Activated naive CD4-positive, alpha-beta T cell treated with anti-CD3 and anti-CD28 coated beads, Interleukin-2, amount 50 U/mL, for 72 hours (primary cell): ENCODE measurements at places on chromosomes 1 and 21. TPM values are rescaled to one million over a fixed set of nuclear protein-coding genes. Genes with fewer than 3 reads are reported as not detected.

DNA sequence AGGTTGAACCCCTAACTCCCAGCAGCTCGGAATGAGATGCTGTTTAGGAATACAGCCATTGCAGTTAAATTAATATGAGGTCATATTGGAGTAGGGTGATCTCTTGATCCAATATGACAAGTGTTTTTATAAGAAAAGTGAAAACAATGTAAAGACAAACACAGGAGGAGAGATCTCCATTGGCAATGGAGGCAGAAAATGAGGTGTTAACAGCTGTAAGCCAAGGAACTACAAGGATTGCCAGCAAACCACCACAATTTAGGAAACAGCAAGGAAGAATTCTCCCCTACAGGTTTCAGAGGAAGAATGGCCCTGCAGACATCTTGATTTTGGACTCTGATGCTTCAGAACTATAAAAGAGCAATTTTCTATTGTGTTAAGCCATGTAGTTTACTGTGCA lies 774.3 kb downstream of the MRPL39 start:
- no peak for DNase-seq

The GBP5 gene
- 86.8 TPM for total RNA-seq

DNA sequence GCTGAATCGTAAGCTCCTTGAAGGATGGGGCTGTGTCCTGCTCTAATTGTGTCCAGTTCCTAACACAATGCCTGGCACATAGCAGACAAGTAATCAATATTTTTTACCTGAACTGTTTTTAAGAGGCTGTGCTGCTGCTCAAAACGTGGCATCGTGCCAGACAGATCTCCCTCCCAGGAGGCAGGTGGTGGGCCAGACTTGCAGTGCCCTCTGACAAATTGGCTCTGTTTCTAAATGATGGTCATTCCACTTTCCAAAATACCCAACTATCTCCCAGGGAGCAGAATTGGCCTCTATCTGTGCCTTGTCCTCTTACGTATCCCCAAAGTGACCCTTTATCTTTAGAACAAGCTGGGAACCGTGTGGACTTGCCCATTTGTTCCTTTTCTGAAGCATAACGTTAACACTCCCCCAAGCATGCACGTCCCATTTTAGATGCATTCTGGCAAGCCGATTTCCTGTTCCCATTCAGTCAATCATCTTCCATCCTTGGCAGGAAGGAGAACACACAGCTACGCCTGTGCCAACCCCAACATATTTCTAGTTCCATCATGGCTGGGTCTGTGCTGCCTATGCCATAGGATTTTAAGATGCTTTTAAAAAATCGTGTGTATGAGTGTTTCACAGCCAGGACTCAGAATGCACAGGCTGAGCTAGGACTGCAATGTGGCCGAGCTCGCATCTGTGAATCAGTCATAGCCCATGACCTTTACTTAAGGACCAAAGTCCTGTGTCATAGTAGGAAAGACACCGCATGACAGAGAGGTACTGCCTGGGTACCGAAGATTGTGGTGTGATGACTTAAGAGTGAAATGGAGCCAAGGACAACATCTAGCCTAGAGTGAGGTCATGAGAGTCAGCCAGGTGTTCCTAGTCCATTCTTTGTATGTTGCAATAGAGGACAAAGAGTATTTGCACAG lies 408.6 kb downstream of the PRDM2 start:
- DNase-seq: no peak

DNA sequence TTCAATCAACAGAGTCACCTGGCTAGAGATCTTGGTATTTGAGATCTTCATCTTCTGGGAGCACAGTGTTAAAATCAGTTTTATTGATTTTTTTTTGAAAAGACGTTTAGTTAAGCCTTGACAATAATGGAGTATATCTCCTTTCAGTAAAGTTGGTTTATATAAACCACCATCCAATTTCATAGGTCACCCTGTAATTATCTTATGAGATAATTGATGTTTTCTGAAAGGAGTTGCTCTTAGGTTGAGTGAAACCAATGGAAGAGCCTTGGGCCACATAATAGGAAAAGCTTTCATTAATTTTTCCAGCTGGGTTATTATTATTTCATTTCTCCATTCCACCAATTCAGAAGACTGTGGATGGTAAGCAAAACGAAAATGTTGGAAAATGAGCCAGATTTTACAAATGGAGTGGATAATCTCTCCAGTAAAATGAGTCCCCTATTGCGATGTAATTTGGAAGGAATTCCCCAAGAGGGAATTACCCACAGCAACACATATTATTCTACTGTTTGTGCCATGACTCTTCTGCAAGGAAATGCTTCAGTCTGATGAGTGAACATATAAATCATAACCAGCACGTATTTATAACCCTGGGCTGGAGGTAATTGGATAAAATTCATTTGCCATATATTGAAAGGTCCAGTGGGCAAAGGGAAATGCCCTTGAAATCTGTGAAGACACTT lies 46.2 kb upstream of the TINAGL1 start:
- no peak for DNase-seq

DNA sequence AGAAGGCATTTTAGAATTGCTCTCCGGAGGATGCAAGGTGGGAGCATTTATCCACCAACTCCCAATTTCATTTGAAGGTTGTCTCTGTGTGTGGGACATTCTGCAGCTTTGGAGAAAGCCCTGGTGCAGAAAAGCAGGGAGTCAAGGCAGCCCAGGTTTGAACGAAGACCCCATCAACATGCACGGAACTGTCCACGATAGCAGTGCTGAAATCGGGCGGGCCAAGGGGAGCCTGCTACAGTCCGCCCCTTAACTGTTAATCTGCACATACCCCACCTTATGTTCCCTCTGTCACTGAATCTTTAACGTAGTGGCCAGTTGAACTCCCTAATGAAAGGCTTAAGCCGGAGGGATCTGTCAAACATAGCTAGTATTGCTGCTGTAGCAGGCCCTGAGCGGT lies 68.8 kb upstream of the C1orf174 start:
- DNase-seq: no peak

DNA sequence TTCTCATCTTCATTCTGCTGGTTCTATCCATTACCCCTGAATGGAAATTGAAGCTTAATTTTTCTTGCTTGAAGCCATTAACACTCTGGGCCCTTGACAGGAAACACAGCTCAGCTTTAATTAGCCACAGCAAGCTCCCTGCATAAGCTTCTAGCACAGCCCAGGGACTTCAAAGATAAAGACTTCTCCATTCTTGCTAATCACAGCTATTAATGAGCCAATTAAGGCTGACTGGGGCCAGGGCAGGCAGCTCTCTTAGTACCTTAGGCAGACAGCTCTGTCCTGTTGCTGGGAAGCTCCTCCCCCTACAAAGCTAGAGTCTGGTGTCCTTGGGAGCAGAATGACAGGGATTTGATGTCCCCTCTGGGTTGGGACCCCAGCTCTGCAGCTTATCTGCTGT lies 27.9 kb upstream of the TRABD2B start:
- no peak for DNase-seq

DNA sequence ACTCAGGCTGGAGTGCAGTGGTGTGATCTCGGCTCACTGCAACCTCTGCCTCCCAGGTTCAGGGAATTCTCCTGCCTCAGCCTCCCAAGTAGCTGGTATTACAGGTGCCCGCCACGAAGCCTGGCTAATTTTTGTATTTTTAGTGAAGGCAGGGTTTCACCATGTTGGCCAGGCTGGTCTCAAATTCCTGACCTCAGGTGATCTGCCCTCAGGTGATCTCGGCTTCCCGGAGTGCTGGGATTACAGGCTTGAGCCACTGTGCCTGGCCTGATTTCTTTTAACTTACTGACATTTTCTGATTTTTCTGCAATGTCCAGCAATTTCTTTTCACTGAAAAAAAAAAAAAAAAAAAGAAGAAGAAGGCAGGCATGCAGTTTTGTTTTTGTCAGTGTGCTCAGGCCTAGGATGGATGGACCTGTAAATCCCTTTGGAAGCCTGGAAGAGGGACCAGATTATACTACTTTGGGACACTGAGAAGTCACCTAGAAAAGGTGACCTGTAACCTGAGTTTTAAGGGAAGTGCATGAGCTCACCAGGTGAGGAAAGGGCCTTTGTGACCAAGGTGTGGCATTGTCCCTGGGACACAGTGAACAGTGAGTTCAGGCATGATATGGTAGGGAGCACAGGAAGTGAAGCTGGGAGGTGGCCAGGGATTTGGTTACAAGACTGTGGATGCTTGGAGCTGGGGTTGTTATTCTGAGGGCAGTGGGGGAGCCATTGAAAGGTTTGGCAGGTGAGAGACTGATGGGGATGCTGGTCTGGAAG lies 2.7 kb upstream of the TMEM61 start:
- no peak for DNase-seq

DNA sequence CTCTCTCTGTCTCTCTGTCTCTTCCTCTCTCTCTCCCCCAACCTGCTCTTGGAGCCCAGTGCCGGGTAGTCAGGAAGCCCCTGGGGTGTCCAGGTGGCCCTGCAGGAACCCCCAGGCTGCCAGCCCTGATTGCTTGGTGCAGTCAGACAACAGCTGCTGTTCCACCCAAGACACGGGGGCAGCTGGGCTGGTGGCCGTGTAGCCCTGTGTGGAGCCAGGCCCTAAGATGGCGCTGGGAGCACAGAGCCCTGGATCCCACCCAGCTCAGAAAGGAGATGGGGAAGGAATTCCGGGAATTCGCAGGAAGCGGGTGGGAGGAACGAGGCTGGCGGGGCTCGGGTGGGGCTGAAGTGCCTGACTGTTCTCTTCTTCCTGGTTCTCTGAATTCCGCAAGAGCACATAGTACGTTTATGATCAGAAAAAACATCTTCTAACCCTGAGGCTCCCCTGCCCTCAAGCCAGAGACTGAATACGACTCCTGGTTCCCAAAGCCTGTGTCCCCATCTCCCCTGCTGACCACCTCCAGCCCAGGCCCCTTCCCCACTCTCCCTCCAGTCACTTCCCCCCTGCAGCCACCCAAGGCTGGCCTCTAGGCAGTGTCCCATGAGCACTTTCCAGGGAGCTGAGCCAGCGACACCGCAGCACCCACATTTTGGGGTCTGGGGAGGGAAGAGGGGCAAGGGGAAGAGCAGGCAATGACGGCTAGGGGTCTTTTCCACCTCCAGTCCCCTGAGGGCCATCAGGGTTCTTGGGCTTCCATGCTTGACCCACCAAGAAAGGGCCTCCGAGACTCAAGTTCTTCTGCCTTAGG lies 55.0 kb downstream of the WNT9A start:
- DNase-seq: no peak

DNA sequence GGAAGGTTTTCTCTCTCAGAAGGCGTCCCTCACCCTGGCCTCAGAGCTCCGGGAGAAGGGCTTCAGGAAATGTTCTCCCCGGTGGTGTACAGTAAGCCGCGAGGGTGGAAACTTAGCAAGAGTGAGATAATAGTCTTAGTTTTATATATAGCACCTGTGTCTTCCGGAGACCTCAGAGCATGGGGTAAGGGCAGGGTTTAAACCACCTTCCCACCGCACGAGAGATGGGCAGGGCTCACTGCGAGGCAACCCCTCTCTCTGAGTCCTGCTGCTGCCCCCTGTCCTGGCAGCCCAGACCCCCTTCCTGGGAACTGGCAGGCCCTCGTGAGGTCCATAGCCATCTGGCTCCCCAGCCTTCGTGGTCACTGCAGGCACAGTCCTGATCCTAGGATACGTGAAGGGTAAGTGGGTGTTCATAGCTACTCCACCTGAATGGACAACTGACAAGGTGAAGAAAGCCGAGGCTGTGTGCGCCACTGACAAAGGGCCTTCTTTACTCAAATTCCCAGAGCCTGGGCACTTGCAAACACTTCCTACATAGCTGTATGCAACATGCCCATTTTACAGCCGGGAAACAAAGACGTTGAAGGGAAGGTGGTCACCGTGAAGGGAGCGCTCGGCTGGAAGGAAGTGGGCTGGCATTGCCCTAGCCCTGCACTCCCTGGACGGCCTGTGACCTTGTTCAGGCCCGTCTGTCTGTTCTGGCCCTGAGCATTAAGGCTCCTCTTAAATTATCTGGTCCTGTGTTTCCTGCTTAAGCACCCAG lies 26.9 kb downstream of the ITPKB start:
- DNase-seq: peak; percentile 61

DNA sequence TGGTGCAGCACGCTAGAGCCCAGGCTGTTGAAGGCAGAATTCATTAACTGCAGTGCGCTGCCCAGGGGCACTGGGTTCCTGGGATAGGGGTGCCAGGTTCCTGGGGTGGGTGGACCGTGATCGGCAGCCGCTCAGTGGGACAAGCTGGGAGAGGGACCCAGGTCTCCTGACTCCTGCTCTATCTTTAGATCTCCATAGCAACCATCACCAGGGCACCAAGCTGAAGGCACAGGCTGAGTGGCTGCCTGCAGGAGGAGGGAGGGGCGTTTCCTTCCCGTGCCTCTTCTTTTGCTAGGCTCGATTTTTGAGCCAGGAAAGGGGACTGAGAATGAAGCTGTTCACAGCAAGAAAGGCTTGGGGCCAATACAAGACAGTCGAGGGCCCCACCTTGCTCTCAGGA lies 20.9 kb upstream of the CDCP2 start:
- no peak for DNase-seq

DNA sequence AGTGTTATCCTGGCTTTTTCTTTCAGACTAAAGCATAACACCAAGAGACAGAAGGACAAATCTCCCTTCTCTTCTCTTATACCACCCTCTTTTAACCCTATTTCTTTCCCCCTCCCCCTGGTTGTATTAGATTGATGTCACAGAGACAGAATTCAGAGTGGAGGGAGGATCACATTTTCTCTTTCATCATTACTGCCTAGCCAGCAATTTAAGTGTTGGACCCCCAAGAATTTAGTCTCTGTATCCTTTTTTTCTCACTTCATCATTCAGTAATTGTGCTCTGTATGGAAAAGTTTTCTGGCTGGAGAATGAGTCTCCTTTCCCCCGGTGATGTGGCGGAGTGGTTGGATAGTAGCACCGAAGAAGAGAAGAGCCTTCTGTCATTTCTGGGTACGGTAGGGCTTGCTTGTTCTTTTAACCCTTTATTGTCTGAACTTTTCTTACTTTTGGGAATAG lies 124.8 kb downstream of the CLEC20A start:
- DNase-seq: no peak

The LYPLAL1 gene
- total RNA-seq: 24.3 TPM

GRCh38 chr1:21314743-21315396 lies 24.6 kb upstream of the ECE1 start:
- DNase-seq: no peak

GRCh38 chr1:150706091-150706490 lies 9.1 kb upstream of the GOLPH3L start:
- no peak for DNase-seq

The WNT2B gene
- 0.16 TPM for total RNA-seq

The PGLYRP3 gene
- not detected for total RNA-seq

- DNase-seq: peak; percentile 13
These were observed 2.8 kb upstream of the FNDC5 start for GRCh38 chr1:32873484-32873883.

DNA sequence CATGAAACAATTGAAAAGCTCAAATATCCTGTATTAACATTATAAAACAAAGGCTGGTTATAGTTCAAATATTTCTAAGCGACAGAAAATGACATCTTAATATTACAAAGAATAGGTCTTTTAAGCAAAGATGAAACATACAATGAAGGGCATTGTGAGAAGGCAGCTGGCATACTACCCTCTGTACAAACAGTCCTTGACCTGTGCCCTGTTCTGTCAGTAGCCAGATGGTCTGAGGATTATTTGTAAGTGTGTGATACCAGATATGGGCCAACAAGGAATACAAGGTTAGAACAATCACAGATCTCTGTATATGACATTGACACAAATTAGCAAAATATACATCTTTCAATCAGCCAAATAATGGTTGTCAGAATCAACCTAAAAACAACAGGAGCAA lies 1350.4 kb downstream of the AMY1C start:
- no peak for DNase-seq
